Jurkat, Clone E6-1 (cell line): ENCODE measurements at places on chromosomes 1 and 21.

- DNase-seq, result no peak
These were observed 75.0 kb downstream of the CD46 start for GRCh38 chr1:207826557-207827487.

DNA sequence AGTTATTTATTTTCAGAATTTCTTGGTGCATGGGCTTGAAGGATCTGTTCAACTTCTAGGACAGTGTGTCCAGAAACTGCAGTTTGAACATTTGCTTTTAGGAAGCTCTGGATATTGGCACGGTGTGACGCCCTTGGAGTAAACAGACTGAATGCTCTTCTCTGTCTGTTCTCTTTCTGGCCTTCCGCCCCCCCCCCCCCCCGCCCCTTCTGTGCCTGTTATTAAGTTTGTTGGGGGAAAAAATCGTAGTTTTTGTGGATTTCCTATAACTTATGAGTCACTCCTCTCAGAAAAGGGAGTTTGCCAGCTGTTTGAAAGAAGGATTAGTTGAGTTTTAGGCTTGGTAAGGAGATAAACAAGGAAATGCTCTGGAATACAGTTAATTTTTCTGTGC lies 1.2 kb downstream of the KCTD3 start:
- DNase-seq, result no peak

- DNase-seq, result no peak
These were observed 123.0 kb downstream of the DYRK1A start for GRCh38 chr21:37489553-37489952.

- DNase-seq, result no peak
These were observed 35.9 kb downstream of the ST3GAL3 start for GRCh38 chr1:43743206-43743605.

DNA sequence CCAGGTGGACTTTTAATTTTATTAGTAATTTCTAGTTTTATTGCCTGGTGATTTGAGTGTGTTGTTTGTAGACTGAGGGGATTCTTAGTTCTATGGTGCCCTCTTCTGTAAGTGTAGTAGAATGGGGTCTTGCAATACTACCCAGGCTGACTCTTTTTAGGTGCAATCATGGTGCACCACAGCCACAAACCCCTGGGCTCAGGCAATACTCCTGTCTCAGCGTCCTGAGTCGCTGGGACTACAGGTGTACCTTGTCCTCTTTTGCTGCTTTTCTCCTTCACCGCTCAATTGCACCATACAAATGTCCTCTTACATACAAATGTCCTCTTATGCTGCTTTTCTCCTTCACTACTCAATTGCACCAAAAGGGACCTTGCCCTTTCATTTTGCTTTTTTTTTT lies 43.1 kb downstream of the SCP2 start:
- peak; percentile 19 for DNase-seq

- no peak for DNase-seq
These were observed 575 bp downstream of the RRAGC start for GRCh38 chr1:38858833-38859560.

DNA sequence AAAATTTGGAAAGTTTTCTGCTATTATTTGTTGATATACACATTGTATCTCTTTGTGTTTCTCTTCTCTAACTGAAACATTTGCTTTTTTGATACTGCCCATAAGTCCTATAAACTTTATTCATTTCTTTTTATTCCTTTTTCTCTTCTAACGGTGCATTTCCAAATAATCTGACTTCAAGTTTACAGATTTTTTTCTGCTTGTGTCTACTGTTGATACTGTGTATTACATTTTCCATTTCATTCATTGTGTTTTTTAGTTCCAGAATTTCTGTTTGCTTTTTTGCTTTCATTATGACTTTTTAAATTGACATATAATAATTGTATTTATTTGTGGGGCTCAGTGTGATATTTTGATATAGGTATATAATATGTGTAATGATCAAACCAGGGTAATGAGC lies 38.3 kb upstream of the PLA2G2A start:
- DNase-seq, result no peak
